ENCODE measurements at places on chromosomes 3 and 15. TPM values are rescaled to one million over a fixed set of nuclear protein-coding genes. Genes with fewer than 3 reads are reported as not detected.
A peak's percentile ranks its signal among the peaks of the same experiment; 100 is the strongest.

- peaks cover 40% of the 10 kb centered on the region for H3K36me3 ChIP-seq
- peaks cover 66% of the 10 kb centered on the region for H3K4me1 ChIP-seq
- no peaks in the 10 kb centered on the region for H3K27me3 ChIP-seq
These were observed at the start of gene THBS1 for GRCh38 chr15:39580485-39581241. Gene THBS1, plus strand, starts transcription at chr15:39581079. Its CDS starts 779 bp downstream, at chr15:39581858.

DNA sequence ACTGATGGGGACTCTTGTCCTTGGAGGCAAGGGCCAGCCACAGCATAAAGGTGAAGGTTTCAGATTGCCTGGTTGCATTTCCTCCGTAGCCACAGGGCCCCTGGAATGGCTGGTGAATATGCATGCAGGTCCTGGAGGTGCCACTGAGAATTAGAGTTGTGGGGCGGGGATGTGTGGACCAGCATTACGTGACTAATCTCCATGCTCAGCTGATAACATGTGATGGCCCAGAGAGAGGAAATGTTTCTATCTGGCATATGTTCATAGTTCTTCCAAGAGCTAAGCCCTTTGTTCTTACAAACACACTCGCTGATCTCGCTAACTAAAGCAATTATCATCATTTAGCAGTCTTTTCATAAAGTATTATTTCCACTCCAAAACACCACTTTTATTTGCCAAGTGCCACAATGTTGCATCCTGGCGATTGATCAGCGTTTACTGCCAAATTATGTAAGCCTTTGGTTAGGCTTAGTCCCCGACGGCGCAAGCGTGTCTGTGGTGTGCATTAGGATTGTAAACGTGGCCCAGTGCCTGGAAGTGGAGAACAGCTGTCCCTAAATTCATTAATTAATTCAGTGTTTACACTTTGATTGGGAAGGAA lies 55.9 kb downstream of the CGNL1 start:
- peaks cover 19% of the 10 kb centered on the region for H3K4me1 ChIP-seq
- no peak overlapping the region for H3K27ac ChIP-seq
- no peak for DNase-seq

DNA sequence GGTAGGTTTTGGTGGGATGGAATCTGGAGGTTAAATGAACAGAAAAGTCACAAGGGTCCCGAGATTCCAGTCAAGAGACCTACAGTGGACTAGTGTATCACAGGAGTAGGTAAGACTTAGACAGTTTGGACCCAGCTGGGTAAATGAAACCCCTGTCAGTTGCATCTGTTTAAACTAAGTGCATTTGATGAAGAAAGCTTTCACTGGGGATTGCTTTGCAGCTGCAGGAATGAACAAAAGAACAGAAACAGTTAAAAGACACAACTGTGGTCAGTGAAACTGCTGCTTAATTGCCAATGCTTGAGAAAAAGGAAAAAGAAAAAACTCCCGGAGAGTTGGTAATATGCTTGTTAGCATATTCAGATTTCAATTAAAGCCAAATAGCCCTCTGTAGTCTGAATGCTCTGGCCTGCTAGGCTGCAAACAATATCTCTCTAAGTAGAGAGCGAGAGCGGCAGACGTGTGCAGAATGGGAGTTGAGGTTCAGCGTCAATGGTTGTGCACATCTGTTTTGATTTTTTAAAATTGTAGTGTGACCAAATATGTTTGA lies 37.1 kb downstream of the OXNAD1 start:
- no peaks in the 10 kb centered on the region for H3K27me3 ChIP-seq
- DNase-seq, result peak; percentile 66
- peaks cover 28% of the 10 kb centered on the region for H3K4me1 ChIP-seq
- H3K36me3 ChIP-seq, result peaks cover 11% of the 10 kb centered on the region
- no peak overlapping the region for H3K4me3 ChIP-seq

- H3K4me1 ChIP-seq, result no peaks in the 10 kb centered on the region
- no peak for DNase-seq
- H3K36me3 ChIP-seq, result no peaks in the 10 kb centered on the region
- no peak overlapping the region for H3K4me3 ChIP-seq
- no peak overlapping the region for H3K27ac ChIP-seq
These were observed 761.0 kb upstream of the ARRDC4 start for GRCh38 chr15:97199393-97200051.

ZSCAN2 gene
- 9.5 TPM for total RNA-seq

- H3K27me3 ChIP-seq, result no peaks in the 10 kb centered on the region
- H3K27ac ChIP-seq, result no peak overlapping the region
- H3K4me3 ChIP-seq, result no peak overlapping the region
These were observed 35.0 kb downstream of the MLH1 start for GRCh38 chr3:37028329-37028728.

- no peaks in the 10 kb centered on the region for H3K36me3 ChIP-seq
- peak overlapping the region; percentile 21 for H3K27ac ChIP-seq
- no peaks in the 10 kb centered on the region for H3K4me1 ChIP-seq
- H3K27me3 ChIP-seq, result no peaks in the 10 kb centered on the region
- no peak overlapping the region for H3K4me3 ChIP-seq
These were observed 213.7 kb downstream of the PDCD6IP start for GRCh38 chr3:34012102-34012461.

All from esophagus muscularis mucosa (tissue), 4 donors.